SK-N-MC (cell line): ENCODE measurements at places on chromosomes 2 and 18.

DNA sequence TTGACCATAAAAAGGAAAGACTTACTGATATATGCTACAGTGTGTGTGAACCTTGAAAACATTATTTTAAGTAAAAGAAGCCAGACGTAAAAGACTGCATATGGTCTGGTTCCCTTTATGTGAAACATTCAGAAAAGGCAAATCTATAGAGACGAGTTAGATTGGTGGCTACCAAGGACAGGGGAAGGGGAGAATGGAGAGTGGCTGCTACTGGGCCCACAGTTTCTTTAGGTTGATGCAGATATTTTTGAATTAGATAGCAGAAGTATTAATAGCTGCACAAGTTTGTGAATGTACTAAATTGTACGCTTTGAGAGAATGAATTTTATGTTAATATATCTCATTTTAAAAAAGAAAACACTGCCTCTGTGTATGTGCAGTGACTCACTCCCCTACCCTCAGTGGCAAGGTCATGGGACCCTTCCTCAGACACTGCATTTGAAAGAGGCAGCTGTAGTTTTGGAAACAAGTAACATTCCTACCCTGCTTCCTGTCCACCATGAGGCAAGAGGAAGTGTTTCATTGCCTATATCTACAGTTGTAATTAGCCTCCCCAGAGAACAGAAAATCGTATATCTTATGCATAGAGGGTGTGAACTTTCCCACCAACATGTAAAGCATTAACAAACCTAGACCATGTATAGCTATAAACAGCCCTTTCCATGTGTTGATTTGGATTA lies 29.8 kb upstream of the ARMC9 start:
- DNase-seq, result no peak

GRCh38 chr2:190670182-190670946 lies 21.5 kb downstream of the NAB1 start:
- DNase-seq, result no peak

DNA sequence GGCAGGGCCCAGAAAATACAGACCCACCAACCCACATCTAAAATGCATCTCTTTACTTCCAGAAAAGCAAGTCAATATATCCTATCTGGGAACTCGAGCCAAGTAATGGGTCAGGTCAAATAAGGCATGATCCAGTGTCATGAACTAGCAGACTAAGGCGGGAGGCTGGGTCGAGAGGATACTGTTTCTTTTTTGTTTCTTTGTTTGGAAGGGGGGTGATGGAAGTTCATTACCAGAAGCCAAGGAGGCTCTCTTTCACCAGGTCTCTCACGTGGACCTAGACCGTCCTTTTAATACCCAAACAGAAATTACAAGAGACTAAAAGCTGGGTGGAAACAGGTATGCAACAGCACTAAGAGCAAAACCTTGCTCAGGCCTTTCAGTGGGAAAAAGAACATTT lies 108.3 kb downstream of the HDAC4 start:
- no peak for DNase-seq

- no peak for DNase-seq
Measured at GRCh38 chr2:134128746-134129145, 125.1 kb upstream of the MGAT5 start.

GRCh38 chr2:46521215-46521683 lies 41.9 kb downstream of the TMEM247 start:
- no peak for DNase-seq
